A673 (cell line): ENCODE measurements at places on chromosomes 5 and 9. TPM values are rescaled to one million over a fixed set of nuclear protein-coding genes. Genes with fewer than 3 reads are reported as not detected.

Gene FGF10
- total RNA-seq: not detected in 2 replicates

Gene IFNA13
- total RNA-seq: not detected in 2 replicates

Gene SLC6A3
- not detected in 2 replicates for total RNA-seq

Gene CD14
- total RNA-seq: 0.41 and 0.48 TPM in 2 replicates

DNA sequence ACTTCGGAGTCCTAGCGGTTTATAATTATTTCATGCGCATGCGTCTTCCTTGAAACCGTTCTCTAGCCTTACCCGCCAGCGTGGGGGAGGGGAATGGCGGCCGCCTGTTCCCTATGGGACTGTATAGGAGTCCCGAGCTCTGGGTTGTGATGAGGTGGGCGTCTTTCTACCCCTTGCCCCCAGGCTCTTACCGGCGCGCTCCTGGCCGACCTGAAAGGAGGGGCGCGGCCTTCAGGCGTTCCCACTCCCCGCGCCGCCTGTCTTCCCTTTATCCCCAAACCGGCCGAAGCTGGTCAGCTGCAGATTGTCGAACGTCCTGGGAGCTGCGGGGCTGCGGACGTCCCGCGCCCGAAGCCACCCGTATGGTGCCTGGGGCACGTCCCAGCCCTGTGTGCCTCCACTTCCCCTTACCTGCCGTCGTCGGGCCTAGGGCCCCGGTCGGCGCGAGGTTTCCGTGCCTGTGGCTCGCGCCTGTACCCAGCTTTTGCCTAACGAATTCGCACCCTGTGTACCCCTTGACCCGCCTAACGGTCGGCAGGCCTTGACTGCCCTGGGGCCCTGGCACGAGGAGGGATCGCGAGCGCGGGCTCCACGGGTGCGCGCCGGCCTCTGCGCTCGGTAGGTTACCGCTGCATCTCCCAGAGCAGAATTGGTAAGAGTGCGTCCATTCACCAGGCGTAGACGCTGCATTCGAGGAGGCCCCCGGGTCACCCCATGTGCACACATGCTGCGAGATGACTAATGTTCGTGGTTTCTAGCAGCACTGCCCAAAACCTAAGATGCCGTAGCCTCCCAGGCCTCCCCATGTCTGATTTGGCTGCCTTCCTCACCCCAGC is 653 bp upstream of the HNRNPH1 start:
- H3K4me3 ChIP-seq: peak overlapping the region; percentile 91
- peaks cover 35% of the 10 kb centered on the region for H3K36me3 ChIP-seq
- H3K27ac ChIP-seq: peak overlapping the region; percentile 99

DNA sequence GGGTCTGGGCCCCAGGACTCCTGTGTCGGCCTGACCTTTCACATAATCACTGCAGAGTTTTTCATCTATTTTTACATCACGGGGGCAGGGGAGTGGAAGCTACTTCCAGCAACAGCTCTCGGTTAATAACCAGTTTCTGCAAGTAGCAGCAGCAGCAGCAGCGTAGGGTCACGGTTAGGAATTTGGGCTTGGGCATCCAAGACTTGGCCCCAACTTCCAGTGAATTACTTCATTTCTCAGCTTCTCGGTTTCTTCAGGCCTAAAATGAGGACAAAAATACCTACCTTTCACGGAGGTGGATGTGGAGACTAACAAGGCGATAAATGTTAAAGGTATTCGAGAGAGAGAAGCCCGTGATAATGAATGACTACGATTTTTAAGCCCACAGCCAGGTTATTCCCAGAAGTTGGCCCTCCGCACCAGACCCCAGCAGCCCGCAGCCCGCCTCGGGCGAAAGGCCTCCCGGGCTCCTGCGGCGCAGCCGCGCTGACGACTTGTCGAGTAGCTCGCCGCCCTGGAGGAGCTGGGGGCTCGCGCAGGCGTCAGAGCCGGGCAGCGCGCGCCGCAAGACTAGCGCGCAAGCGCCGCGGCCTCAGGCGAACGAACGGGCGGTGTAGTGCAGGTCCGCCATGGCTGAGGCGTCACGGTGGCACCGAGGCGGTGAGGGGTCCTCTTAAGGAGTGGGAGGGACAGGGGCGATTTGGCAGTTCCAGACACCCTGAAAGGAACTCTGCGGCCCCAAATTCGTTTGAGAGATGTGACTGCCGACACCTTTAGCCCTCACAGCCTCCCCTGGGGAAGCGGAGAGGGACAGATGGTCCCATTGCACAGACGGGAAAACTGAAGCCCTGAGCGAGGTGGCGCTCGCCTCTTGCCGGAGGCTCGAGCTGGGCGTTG is at the start of gene PKD2L2:
PKD2L2 (plus strand) TSS at position 595 of the 897 bp plus-strand sequence; CDS start at position 630, 35 bp downstream.
- no peaks in the 10 kb centered on the region for H3K27me3 ChIP-seq
- H3K4me1 ChIP-seq: no peaks in the 10 kb centered on the region
- H3K4me3 ChIP-seq: peak within 1 kb of the TSS; percentile 42
- H3K27ac ChIP-seq: peak within 1 kb of the TSS; percentile 28
- DNase-seq: peak; percentile 91
